ENCODE measurements at places on chromosomes 6 and 20.
A peak's percentile ranks its signal among the peaks of the same experiment; 100 is the strongest.

- DNase-seq: no peak
Observed at GRCh38 chr20:14384416-14385175, 47.2 kb upstream of the FLRT3 start.

GRCh38 chr6:107114926-107115694 is at the start of gene BEND3:
Gene BEND3, minus strand, starts transcription at chr6:107115515. Its CDS starts 16,230 bp downstream, at chr6:107099285.
- peak; percentile 40 for DNase-seq

DNA sequence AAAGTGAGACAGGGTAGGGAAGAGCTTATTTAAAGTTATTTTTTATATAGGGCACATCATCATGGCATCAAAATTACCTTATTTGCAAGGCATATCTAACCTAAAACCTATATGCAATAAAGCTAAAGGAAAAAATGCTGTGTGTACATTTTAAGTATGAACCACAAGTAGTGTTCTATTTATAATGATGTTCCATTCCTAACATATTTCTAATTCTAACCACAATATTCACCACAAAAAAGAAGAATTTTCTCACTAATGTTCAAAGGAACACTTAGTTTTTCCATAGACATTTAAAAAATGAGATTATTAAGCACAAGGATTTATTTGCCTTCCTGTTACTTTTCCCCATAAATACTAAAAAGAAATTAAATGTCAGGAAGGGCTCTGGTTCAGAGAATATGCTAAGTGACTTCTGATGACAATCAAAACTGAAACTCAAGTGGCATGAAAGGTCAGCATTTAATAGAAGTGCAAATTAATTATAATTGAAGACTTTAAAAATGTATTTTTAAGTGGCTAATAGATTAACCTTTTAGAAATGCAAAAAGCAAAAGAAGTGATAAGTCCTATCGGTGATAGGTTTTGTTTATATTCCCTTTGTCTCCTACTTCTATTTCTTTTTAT is 25.1 kb downstream of the GPR63 start:
- no peak for DNase-seq

GRCh38 chr6:3377536-3378397 is 79.1 kb downstream of the SLC22A23 start:
- no peak for DNase-seq

GRCh38 chr20:37417617-37418467 is 71.9 kb downstream of the SRC start:
- DNase-seq: no peak

- no peak for DNase-seq
Observed at GRCh38 chr6:106037060-106037459, 49.1 kb upstream of the PRDM1 start.

GRCh38 chr20:31838646-31839292 is 6.6 kb downstream of the FOXS1 start:
- DNase-seq: no peak

- DNase-seq: no peak
Observed at GRCh38 chr6:89190741-89191140, 26.4 kb downstream of the GABRR1 start.

- no peak for DNase-seq
Observed at GRCh38 chr20:64246616-64247306, 8.8 kb upstream of the PCMTD2 start.

GRCh38 chr6:122548281-122548680 is 61.9 kb upstream of the PKIB start:
- DNase-seq: no peak

- DNase-seq: no peak
Observed at GRCh38 chr20:12383821-12384220, 466.1 kb downstream of the BTBD3 start.

DNA sequence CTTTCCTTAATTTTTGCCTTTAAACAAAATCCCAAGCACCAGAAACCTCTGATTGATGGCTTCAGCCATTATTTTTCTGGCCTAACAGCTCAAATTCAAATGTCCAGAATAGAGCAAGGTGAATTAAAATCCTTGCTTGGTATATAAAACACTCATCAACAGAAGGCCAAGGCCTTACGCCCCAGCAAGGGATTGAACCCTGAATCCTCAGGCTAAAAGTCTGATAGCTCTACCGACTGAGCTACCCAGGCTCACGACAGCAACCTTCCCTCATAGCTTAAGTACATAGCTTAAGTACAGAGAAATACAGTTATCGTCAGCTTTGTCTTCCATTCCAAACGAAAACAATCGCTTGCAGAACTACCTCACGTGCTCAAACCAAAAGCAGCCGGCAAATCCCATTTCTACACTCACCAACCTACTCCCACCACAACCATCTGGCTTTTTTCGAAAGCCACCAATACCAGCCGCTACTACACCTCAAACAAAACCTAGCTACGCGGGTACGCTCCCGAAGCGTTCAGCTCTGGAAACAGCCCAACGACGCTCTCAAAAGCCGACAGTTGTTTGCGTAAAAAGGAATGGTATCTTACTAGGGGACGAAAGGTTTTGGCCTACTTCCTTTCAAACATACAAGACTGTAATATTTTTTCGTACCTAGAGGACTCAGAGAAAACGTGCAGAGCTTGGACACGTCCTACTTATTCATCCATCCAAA is 167.5 kb downstream of the GPX5 start:
- no peak for DNase-seq

DNA sequence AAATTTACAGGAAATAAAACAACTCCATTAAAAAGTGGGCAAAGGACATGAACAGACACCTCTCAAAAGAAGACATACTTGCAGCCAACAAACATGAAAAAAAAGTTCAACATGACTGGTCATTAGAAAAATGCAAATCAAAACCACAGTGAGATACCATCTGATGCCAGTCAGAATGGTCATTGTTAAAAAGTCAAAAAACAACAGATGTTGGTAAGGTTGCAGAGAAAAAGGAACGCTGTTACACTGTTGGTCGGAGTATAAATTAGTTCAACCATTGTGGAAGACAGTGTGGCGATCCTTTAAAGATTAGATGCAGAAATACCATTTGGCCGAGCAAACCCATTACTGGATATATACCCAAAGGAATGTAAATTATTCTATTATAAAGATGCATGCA is 858.0 kb upstream of the FLRT3 start:
- no peak for DNase-seq

DNA sequence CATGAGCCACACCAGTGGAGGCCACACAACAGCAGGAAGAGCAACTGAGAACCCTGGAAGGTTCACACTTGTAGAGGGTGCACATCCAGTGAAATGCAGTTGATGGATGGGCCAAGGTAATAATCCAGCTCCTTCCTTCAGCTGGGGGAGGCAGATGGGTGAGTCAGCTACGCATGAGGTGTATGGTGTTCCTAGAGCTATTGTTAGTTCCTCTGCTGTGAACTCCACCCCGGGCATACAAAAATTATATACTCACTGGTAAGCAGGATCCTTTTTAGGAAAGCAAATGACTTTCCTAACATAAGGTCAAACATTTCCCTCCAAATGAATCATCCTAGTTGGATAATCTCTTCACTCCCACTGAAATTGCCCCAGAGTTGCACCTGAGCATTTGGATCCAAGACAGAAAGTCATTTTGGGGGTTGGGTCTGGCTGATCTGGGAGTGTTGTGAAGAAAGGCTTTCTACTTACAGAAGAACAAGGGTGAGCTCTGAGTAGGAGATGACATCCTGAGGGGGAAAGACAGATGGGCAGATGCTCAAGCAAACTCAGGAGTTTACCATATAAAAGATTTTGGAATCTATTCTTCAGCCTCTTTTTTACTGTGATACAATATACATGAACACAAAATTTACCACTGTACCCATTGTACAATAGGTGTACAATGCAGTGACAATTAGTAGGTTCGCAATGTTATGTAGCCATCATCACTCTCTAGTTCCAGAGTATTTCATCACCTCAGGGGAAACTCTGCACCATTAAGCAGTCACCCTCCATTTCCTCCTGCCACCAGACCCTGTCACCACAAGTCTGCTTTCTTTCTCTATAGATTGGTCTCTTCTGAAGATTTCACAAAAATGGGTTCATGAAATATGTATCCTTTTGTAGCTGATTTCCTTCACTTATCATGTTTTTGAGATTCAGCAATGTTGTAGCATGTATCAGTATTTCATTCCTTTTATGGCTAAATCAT is 11.1 kb downstream of the HLA-F start:
- DNase-seq: no peak

GRCh38 chr6:4727671-4728435 is 48.4 kb upstream of the CDYL start:
- no peak for DNase-seq

DNA sequence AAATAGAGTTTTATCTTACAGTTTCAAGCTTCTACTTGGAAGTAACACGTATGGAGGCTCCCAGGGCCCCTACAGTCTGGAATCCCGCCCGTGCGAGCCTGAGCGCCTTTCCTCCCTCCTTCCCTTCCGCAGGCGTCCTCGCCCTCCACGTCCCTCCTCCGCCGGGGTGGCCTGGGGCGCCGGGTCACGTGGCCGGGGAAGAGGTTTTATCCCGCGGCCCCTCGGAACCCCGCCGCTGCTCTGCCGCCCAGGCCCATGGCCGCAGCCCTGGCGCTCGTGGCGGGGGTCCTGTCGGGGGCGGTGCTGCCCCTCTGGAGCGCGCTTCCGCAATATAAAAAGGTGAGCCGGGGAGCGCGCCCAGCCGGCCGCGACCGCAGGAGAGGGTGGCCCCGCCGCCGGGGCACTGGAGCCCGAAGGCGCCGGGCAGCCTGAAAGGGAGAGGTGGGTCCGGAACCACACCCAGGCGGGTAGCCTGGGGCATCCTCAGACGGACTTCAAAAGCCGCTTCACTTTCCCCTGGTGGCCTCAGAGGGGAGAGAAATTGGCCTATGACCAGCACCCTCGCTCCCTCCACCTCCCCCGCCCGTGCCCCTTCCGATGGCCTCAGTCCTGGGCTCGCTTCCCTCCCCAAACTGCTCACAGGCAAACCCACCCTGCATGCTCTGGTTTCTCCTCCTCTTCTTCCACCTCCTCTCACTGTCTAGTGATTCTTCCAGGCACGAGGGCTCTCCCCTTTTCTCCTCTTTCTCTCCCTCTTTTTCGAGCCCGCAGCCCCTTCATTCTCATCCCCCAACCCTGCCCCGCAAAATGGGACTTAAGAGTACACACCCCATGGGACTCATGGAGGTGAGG is at the start of gene CLPSL2:
Gene CLPSL2 (plus strand): TSS at position 235 of the 852 bp plus-strand sequence. CDS start 21 bp downstream, at position 256.
- DNase-seq: no peak

- DNase-seq: no peak
Observed at GRCh38 chr6:155404937-155405336, 50.7 kb downstream of the NOX3 start.

DNA sequence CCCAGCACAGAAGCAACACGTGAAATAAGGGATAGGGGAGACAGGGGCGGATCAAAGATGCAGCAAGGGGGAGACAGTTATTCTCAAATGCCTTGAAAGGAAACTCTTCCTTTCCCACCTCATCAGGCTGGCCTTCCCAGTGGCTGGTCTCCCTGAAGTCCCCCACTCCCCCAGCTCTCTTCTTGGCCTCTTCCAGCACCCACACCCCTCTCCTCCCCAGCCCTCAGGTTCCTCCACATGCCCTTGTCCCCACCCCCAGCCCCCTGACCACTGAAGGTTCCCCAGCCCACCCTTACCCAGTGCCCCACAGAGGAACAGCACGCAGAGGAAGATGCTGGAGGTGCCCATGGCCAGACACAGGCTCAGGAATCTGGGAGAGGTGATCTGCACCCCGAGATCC is 1.7 kb upstream of the LY6G6D start:
- no peak for DNase-seq

DNA sequence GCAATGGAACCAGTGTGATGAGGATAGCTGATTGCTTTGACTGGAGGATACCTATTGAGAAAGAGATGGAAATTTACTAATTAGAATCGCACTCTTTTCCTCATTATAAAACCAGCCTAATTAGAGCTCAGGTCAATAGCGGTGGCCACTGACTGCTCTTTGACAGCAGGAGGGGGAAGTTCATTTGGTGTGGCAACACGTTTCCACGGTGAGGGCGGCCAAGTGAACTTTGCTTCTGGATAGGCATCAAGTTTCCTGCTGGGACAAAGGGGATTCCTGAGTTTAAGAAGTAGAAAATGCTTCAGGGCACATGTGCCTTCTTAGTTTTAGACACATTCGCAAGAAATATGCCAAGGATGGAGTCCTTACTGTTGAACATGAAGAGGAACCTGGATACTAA is 145.3 kb upstream of the NRN1 start:
- no peak for DNase-seq

GRCh38 chr6:98724537-98724936 is 109.8 kb upstream of the POU3F2 start:
- no peak for DNase-seq

GRCh38 chr20:9196110-9196509 is 127.2 kb downstream of the PLCB4 start:
- DNase-seq: no peak

- no peak for DNase-seq
Observed at GRCh38 chr6:13096084-13096483, 232.3 kb downstream of the TBC1D7 start.

- DNase-seq: no peak
Observed at GRCh38 chr6:116010386-116010785, 50.3 kb downstream of the FRK start.

DNA sequence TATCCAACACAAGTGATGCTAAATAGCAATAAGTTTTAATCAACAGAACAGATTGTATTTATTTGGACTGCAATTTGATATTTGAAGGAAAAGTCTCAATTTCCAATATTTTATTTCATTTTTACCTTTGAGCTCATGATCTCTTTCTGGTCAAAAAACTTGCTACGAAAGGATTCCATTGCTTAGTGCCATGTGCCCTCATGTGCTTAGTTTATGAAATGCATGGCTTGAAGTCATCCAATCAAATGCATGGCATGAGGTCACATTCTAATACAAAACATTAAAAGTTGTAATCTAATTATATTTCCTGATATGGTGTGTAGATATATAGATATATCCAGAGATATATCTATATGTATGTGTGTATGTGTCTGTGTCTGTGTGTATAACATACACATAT is 321.2 kb upstream of the ADGRB3 start:
- DNase-seq: no peak

DNA sequence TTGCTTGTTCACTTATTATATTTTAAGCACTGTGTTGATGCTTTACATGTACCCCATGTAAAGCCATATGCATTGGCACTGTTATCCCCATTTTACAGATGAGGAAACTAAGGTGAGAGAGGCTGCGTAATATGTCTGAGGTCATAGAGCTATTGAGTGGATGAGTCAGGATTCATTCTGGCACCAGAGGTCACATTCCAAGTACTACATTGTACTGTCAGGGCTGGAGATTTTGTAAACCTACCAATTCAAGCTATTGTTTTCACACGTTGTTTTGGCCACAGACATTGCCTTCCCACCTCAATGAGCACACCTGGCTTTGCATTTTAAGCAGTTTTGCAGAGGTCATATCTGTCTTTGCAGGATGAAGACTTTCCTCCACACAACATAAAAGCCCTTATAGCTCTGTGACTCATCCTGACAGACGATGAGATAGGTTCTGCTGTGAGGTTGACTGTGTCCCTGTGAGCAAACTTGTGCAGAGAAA is 33.2 kb downstream of the ANKS1A start:
- DNase-seq: no peak

DNA sequence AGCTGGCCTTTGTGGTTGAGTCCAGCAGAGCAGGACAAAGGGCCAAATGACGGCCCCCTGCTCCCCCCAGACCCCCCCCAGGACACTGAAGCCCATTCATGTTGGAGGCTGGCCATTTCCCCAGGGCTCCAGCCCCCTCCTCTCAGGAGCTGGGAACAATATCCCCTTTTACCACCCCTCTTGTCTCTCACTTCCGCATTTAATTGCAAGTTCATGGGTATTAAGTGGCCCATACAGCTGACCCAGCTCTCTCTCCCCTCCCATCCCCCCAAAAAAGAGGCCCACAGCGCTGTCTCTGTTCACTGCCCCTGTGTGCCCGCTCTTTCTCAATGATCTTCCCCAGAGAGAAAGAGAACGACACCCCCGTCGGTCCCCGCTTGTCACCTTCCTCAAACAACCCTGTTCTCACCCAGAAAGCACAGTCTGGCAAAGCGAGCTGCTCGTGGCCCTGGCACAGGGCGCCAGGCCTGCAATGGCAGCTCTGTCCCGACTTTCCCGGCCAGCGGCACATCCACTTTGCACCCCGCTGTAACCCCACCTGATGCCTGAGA is 30.4 kb downstream of the PREX1 start:
- DNase-seq: peak; percentile 31

Measured in heart right ventricle (tissue), 16 donors.